ENCODE measurements at places on chromosomes 1 and 21.

GRCh38 chr1:89198081-89198480 lies 661 bp downstream of the GBP4 start:
- DNase-seq = no peak

GRCh38 chr1:61561666-61562065 lies 163.3 kb downstream of the TM2D1 start:
- no peak for DNase-seq

GRCh38 chr1:189405419-189405818 lies 1072.2 kb downstream of the BRINP3 start:
- DNase-seq = no peak

DNA sequence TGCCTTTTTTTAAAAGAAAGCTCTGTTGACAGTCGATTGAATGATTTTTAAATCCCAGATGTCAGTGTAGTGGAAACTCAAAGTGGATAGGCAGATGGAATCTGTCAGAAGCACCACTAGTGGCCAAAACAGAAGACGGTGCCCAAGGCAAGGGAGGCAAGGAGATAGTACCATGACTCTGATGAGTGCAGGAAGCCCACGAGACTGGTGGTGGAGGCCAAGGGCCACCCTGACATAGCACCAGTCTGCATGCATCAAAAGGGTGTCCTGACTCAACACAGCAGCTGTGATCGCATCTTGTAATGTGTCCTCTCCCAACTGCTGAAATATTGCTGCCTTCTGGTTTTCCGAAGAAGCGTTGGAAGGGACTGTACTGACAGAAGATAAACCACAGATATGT lies 124.1 kb upstream of the PAPPA2 start:
- DNase-seq = no peak

GRCh38 chr1:39003281-39003680 lies 12.2 kb downstream of the AKIRIN1 start:
- DNase-seq = no peak

GRCh38 chr1:17423781-17424245 lies 15.7 kb downstream of the RCC2 start:
- DNase-seq = no peak

DNA sequence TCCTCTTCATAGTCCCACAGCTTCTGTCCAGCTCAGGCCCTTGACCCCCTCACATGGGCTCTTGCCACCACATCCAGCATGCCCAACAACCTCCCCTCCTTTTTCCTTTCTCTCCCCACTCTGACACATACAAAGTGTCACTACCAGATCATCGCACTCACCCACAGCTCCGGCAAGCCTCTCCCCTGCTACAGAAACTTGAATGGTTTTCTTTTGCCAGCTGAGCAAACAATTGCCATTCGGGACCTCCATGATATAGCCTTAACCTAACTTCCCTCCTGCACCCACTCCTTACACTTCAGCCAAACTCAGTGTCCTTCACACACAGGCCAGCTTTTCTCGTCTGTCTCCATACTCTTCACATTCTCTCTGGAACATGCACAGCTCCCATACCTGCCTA lies 43.3 kb downstream of the MAB21L3 start:
- no peak for DNase-seq

- DNase-seq = peak; percentile 61
Observed at GRCh38 chr1:84969489-84970250, 27.2 kb downstream of the MCOLN2 start.

GRCh38 chr21:15128267-15128666 lies 63.5 kb upstream of the NRIP1 start:
- no peak for DNase-seq

DNA sequence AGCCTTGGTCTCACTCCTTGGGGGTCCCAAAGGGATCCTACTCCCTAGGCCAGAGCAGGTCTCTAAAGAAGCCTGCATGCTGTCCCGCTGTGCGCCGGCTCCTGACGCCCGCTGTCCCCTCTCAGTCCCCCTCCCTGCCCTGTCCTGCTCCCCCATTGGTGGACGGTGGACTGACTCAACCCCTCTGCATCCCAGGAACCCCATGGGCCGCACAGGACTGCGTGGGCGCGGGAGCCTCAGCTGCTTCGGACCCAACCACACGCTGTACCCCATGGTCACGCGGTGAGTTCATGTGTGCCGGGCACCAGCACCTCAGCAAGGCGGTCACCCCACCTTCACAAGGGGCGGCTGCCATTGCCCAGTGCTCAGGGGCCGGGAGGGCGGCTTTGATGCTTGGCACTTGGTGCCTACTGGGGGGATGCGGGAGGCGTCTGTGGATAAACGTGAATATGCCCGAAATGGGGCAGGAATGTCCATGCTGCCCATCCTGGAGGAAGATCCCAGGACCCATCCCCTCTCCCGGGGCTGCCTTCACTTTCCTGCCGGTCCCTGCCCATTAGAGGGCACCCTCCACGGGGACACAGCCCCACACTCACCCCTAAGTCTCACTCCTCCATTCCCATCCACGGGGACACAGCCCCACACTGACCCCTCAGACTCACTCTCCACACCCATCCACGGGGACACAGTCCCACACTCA lies 20.2 kb upstream of the LRRC3 start:
- DNase-seq = peak; percentile 1

GRCh38 chr1:233215135-233215760 lies 80.3 kb downstream of the PCNX2 start:
- no peak for DNase-seq

GRCh38 chr1:1099506-1100183 lies 16.2 kb downstream of the C1orf159 start:
- no peak for DNase-seq

GRCh38 chr1:101290119-101290921 lies 53.5 kb downstream of the S1PR1 start:
- no peak for DNase-seq

DNA sequence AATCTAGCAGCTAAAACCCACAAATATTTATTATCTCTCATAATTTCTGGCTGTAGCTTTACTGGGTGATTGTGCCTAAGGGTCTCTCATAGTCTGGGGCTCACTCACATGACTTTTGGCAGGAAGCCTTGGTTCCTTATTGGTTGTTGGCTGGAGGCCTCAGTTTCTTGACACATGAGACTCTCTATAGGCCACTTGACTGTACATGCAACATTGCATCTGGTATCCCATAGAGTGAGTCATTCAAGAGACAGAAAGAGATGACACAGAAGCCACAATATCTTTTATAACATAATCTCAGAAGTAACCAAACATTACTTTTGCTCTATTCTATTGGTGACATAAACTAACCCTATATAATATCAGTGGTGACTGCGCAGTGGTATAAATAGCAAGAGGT lies 128.5 kb upstream of the HNRNPU start:
- no peak for DNase-seq

GRCh38 chr1:20367116-20367585 lies 76.5 kb downstream of the VWA5B1 start:
- DNase-seq = peak; percentile 57

DNA sequence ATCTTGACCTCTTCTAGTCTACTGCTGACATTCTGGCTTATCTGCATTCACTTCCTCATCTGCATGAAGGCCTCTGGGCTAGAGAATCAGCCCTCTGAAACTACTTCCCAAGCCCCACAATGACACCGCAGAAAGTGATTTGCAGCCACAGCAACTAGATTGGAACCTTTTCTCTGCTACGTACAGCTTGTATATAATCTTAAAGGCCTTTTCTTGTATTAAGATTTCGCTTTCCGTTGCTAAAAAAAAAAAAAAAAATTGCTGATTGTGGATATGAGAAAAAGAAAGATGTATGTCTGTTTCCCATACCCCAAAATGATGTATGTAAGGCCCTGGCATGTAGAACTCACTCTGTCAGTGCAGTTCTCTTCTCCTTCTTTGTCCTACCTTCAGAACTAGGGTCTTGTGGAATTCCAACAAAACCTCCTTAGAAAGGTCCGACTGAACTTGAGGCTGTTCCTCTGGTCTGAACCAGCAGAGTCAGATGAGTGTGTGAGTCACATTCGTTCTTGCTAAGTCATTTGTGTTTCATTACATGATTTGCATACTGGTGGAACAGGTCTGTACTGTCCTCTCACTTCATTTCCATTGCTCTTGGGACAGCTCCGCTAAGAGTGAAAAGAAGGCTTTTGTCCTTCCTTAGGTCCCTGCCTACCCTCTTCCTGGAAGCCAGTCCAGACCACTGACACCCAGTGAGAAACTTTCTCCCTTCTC lies 62.7 kb downstream of the PLPP3 start:
- no peak for DNase-seq

GRCh38 chr1:170686291-170686690 lies 22.4 kb downstream of the PRRX1 start:
- no peak for DNase-seq

- DNase-seq = no peak
Observed at GRCh38 chr1:56315293-56315942, 263.9 kb downstream of the PLPP3 start.

GRCh38 chr1:208071435-208072031 lies 160.6 kb upstream of the CD34 start:
- DNase-seq = no peak

DNA sequence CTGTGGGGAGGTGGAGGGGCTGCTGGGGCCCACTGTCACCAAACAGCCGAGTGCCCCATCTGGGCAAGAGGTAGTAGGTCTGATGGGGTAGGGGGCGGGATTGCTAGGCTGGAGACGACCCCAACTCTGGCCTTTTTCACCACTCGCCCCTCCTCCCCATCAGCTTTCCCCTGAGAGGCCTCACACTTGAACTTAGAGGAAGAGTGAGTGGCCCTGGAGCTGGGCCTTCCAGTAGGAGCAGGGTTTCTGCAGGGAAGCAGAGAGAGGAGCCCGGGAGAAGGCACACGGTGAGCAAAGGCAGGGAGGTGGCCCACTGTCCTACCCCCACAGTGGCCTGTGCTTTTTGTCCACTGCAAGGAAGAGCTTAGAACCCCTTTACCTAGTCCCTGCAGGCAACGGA lies 111.9 kb upstream of the WNT4 start:
- DNase-seq = no peak

- DNase-seq = no peak
Observed at GRCh38 chr1:108601708-108602410, 42.0 kb downstream of the EEIG2 start.

DNA sequence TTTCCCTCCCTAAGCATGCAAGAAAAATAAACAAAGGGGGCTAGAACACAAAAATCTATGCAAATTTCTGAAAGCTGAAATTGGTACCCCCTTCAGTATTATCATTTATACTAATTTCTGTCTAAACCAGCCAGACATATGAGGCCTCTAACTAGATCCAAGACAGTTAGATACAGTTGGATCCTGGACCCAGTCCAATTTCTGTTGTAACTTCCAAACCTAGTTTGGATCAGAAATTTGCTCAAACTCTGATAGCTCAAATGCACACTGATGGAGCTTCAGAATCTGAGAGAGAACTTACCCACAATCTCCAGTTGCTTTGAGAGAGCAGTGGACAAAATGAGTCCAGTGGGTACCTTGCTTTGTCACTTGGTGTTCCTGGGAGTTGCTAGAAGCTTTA lies 11.9 kb downstream of the CEP350 start:
- DNase-seq = no peak

DNA sequence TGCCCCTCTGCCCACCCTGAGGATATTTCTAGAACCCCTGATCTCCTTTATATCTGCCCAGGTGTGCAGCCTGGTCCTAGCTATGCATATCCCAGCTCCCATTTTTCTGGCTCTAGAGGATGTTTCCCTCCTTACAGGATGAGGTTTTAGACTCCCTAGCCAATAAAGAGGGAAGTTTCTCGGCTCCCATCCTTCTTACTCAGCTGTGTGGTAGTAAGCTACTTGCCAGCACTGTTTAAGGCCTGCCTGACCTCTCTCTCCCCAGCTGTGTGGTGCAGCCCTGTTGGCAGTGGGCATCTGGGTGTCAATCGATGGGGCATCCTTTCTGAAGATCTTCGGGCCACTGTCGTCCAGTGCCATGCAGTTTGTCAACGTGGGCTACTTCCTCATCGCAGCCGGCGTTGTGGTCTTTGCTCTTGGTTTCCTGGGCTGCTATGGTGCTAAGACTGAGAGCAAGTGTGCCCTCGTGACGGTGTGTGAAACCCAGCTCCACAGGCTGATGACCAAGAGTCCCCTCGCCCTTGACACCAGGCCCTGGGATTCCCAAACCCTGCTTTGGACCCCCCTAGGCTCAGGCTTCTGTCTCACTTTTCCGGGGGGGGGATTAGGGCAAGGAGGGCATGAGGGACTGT lies 7.8 kb upstream of the P3R3URF start:
- no peak for DNase-seq

- DNase-seq = peak; percentile 87
Observed at GRCh38 chr1:206734499-206735142, 36.0 kb upstream of the IL19 start.

Data from activated CD4-positive, alpha-beta T cell treated with anti-CD3 and anti-CD28 coated beads for 48 hours (primary cell).